ENCODE measurements at places on chromosomes 3 and 15.

DNA sequence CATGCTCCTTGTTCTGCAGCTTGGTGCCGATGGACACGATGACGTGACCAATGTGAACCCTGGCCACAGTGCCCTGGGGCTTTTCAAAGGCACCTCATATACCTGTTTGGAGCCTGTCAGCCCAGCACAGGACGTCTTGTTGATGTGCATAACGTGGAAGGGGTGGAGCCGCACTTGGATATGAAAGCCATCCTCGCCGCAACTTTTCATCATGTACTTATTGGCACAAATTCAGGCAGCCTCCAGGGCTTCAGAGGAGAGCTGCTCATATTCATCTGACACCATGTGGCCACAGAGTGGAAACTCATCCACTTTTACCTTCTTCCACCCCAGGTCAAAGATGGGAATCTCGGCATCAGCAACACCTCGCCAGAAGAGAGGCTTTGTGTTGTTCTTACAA is 24.7 kb downstream of the POPDC2 start:
- no peak for DNase-seq

- DNase-seq, result no peak
Observed at GRCh38 chr3:168029705-168030104, 66.0 kb downstream of the GOLIM4 start.

DNA sequence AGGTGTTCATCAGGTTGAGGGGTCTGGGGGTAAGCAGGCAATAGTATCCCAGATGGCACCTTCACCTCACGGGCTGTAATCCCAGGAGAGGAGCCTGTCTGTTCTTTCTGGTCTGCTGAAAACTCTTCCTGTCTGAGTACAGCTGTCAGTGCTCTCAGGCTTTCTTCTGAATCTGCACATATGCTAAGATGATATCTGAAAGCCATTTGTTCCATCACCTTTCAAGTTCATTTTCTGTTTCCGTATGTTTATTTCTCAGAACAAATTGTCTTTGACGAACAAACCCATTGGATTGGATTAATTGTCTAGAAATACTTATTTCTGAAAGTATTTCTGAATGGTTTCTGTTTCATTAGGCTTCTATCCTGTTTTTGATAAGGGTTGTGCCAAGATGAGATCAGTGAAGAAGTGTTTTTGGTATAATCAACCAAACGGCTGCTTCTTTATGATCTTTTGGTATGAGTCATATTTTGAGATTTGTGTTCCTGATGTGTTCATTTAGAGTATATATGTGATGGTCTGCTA is 13.3 kb downstream of the ZNF592 start:
- no peak for DNase-seq

DNA sequence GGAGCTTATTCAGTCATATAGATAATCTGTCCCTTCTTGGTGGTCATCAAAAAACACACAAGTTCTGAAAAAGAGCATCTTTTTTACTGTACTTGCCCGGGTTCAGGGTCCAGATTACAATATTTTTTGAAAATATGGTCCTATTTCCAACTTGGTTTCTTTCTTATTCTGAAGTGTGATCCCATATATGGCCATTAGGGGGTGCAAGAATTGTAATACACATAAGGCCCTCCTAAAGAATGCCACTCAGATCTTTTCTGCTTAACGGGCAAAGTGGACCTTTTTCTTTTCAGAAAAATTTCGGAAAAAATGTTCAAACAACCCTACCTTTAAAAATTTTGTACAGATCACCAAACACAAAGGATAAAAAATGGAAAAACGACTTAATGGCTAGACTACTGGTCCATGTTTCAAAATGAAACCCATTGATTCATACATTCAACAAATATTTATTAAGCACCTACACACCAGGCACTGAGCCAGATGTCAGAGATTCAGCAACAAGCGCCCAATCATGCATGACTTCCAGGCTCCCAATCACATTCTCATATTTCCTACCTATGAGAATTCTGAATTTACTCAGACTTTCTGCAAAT is 102.0 kb upstream of the MYRIP start:
- no peak for DNase-seq

DNA sequence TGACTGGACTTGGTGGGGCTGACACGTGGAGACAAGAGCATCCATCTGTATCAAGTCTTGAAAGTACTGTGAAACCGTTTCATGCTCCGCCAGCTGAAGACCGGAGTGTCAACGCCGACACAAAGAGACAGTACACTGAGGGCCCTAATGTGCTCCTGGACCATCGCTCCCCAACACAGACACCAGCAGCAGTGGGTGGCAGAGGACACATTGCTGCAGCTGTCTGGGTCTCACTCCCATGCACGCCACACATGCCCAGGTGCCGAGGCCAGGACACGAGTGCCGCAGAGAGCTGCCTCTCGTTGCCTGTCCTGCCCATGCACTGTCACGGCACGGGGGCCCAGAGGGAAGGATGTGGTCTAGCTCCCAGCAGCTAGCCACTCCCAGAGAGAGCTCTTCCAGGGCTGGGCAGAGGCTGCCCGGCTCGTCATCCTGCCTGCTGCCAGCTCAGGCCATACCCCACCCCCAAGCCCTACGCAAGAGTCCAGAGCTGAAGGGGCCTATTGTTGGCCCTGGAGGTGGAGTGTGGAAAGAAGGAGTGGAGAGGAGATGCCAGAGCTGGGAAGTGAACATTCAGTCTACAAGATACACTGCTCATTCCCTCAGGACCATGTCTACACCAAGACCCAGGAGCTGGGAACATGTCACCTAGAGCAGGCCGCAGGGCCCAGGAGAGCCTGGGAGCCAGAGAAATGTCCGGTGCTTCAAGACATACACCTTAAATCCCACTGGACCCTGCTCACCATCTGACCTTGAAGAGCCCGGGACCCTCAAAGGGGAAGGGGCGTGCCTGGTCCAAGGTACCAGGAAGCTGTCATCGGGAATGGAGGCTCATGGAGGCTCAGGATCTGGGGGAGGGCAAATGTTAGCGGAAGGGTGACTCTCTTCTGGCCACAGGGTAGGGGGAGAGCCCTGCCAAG is 7.7 kb downstream of the TNK2 start:
- DNase-seq, result peak; percentile 72

DNA sequence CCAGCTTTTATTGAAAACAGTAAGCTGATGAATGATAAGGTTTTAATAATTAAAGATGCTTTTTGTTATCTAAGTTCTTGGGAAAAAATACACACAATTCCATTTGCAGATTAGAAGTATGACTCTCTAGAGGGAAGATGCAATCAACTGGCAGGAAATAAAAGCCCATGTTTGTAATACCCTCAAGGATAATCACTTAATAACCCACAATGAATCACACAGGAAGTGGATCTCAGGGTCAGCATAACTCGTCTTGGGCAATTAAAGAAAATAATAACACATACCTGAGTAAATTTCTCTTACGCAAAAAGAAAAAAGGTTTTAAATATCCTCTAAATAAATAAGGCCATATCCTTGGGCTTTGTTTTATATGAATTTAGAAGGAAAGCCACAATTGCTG is 9.4 kb upstream of the EID1 start:
- no peak for DNase-seq

- DNase-seq, result no peak
Observed at GRCh38 chr3:157840564-157840963, 265.7 kb downstream of the SHOX2 start.

GRCh38 chr15:27989838-27990237 is 109.3 kb downstream of the OCA2 start:
- DNase-seq, result no peak

GRCh38 chr3:38574411-38575278 is 74.8 kb downstream of the SCN5A start:
- no peak for DNase-seq

- no peak for DNase-seq
Observed at GRCh38 chr3:190017521-190018288, 103.0 kb downstream of the P3H2 start.

DNA sequence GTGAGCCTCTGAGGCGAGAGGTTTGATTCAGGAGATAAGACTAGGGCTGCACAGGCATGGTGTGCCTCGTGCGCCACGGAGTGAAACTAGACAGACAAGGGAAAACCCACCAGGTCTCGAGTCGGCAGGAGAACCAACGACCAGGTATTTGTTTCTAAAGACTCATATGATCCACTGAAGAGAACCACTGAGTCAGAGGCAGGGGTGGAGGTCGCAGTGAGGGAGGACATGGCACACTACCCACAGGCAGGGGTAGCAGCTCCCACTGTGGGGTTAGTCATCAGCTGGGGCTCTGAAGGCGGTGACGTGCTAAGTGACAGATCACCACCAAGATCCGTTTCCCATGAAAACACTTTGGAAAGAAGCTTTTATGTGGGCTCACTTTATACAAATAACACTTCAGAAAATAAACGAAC is 45.7 kb downstream of the CHSY1 start:
- DNase-seq, result no peak

GRCh38 chr3:14634763-14635400 is 16.7 kb upstream of the CCDC174 start:
- DNase-seq, result no peak

DNA sequence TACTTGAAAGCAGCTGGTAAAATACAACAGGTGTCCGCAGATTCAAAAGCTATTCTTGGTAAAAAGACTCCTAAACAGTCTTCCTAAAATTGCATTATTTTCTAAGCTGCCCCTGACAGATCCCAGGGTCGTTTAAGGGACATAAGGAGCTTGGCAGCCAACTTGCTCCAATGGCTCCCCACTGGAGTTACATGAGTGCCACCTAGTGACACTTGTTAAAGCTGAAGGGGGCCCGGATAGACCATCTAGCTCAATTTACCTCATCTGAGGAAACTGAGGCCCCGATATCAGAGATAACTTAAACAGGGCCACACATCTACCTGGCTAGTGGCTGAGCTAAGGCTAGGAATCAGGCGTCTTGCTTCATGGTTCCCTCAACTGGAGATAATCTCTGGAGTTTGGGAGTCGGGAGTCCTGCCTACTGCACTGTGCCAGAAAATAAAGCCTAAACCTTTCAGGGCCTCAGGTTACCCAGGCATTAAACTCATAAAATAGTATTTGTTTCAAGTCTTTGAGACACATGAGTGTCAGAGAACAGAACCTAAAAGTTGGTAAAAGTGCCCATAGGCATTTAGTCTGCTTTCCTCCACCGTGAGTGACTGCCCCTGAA is 6.5 kb upstream of the TBC1D23 start:
- DNase-seq, result peak; percentile 37

- no peak for DNase-seq
Observed at GRCh38 chr3:12707449-12707848, 43.5 kb upstream of the RAF1 start.

DNA sequence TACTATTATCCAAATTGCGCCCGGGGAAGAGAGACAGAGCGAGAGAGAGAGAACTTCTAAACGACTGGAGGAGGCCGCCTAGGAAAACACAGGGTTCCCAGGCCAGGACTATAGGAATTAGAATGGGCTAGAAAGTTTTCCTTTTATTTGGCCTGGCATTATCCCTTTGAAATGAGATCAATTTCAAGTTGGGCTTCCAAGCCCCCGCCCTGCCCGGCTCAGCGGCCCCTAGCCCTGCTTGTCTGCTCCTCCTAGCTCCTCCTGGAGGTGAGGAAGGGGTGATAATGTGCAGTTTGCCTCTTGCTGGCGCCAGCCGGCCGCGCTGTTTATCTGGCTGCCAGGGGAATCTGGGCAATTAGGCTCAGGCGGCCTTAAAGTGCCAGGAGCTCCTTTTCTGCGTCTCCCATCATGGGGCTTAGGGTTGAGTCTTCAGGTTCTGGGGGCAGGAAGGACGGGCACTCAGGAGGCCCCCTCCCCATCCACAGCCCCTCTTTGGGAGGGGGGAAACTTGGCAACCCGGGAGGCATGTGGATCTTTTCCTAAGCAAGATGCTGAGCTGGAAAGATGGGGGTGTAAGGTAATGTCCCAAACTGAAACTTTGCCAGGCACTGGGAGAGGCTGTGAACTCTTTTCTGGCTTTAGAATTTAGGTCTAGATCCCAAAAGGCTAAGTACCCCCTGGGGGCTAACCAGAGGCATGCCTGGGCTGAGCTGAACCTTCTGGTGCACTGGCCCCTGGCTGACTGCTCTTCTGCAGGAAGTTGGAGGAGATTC is 5.5 kb downstream of the SMAD6 start:
- DNase-seq, result no peak

GRCh38 chr3:42535981-42536784 is 33.7 kb downstream of the VIPR1 start:
- no peak for DNase-seq

DNA sequence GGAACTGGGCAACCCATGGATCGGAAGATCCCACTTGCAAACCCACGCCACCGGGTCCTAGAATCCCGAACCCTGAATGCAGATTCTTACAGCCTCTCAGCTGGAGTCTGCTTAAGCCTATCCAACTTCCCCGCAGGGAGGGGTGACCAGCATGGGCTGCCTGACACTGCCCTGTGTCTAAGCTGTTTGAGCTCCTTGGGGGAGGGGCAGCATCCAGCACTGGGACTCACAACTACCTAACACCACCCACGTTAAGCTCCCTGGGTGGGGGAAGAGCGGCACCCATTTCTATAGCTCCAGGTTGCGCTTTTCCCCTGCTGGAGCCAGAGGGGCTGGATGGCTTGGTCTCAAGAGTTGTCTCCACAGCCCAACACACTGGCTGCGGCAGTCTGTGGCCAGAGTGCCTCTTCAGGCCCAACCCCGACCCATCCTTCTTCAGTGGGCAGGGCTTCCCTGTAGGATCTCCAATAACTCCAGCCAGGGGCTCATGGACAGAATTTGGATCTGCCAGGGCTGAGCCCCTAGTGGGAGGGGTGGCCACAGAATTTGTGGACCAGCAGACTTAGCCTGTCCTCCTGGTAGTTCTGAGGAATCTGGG is 649.2 kb downstream of the TUSC7 start:
- DNase-seq, result no peak

DNA sequence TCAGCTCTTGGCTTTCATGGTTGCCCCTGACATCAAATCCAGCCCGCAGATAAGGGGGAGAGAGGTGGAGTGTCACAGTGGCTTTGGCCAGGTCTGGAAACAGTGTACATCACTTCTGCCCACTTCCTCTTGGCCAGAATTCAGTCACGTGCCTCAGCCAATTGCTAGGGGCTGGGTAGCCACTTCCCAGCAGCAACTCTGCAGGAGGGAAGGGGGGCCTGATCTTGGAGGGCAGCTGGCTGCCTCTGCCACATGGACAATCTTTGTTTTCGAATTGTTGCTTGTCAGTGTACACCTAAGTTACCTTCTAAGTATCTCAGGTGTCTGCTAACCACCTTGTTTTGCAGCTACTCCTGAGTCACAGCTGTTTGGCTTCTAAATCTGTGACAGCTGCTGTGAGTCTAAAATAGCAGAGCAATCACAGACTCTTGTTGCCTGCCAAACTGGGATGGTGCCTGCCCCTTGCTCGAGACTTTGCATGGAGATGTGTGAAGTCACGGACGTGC is 41.0 kb upstream of the LIMD1 start:
- DNase-seq, result peak; percentile 70

GRCh38 chr15:81500081-81500480 is 126.1 kb upstream of the TMC3 start:
- no peak for DNase-seq

DNA sequence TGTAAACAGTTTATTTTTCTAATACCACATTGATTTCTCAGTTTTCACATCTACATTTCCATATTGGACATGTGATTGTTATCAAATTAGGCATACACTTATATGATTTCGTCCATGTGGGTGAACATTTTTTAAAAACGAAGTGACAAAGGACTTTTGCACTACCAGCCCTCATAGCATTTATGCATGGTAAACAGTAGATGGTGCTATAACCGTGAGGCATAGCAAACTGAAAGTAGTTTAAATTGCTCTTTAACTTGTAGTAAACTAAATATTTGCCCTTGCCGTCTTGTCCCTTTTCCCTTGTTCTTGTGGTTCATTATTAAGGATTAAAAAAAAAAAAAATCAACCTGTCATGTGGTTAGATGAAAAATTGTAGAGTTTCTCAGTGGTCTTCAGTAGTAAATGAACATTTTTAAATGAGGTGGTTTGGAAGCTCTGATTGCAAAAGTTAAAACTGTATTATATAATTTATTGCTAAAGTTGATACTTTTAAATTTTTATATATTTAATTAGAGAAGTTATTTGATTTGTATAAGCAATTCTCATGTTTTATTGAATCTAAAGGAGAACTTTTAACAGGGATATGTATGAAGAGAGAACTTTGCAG is 24.0 kb downstream of the STX19 start:
- peak; percentile 25 for DNase-seq
